ENCODE measurements at places on chromosomes 11 and 22. TPM values are rescaled to one million over a fixed set of nuclear protein-coding genes. Genes with fewer than 3 reads are reported as not detected.

DNA sequence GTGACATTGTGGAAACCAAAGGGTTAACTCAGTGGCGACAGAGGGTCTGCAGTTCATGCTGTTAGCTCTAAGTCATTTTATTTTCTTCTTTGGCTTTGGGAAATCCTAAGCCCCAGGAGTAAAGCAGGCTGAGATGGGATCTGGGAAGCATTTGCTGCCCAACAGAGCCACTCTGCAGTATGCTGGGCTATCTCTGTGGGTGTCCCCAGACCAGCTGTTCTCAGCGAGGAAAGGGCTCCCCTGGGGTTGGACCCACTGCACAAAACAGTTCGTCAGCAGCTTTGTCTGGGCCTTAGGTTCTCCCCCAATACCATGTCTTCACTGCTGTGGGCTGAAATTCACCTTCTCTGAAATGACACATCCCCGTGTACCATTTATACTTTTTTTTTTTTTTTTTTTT lies 34.0 kb downstream of the KREMEN1 start:
- no peak overlapping the region for H3K27ac ChIP-seq
- no peak for DNase-seq
- H3K36me3 ChIP-seq: no peaks in the 10 kb centered on the region
- H3K27me3 ChIP-seq: no peaks in the 10 kb centered on the region

DNA sequence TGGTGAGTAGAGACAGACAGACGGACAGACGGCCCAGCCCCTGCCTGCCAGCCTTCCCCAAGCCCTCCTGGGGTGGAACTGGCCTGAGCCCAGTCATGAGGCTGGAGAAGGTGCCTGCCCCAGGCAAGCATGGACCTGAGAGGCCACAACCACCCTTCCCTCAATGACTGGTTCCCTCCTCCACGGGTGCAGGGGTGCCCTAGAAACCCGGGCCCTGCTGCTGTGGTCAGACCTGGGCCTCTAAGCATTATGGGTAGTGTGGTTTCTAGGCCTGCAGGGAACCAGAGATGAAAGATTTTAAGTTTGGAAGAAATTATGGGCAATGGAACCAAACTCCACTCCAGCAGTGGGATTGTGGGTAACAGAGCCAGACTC lies 13.5 kb downstream of the RHBDD3 start:
- peaks cover 11% of the 10 kb centered on the region for H3K4me1 ChIP-seq
- no peaks in the 10 kb centered on the region for H3K27me3 ChIP-seq
- no peak for DNase-seq
- H3K4me3 ChIP-seq: no peak overlapping the region

- H3K27me3 ChIP-seq: peaks cover 41% of the 10 kb centered on the region
- peak within 1 kb of the TSS; percentile 39 for H3K4me3 ChIP-seq
- H3K4me1 ChIP-seq: peaks cover 28% of the 10 kb centered on the region
- H3K27ac ChIP-seq: no peak within 1 kb of the TSS
These were observed at the start of gene RASL10A for GRCh38 chr22:29315286-29316140. RASL10A (minus strand) TSS chr22:29315697; CDS start chr22:29315246, 451 bp downstream.

GPR83 gene
- total RNA-seq: 0.10 TPM

DNA sequence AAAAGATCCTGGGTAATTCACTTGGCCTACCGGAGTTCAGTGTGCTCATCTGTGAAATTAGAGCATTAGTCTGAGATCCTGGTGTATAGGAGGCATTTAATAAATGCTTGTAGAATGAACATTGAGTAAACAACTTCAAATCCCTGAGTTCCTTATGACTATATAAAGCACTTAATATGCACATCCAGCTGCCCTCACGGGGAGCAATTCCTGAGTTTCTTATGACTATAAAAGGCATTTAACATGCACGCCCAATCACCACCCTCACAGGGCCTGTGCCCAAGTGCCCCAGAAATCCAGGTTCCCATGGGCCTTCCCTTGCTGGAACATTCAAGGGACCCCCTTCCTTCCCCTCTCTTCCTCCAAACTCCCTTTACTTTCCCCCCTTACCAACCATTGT lies 13.6 kb downstream of the DRD2 start:
- no peak overlapping the region for H3K4me3 ChIP-seq
- no peaks in the 10 kb centered on the region for H3K27me3 ChIP-seq
- H3K27ac ChIP-seq: no peak overlapping the region
- DNase-seq: no peak

DNA sequence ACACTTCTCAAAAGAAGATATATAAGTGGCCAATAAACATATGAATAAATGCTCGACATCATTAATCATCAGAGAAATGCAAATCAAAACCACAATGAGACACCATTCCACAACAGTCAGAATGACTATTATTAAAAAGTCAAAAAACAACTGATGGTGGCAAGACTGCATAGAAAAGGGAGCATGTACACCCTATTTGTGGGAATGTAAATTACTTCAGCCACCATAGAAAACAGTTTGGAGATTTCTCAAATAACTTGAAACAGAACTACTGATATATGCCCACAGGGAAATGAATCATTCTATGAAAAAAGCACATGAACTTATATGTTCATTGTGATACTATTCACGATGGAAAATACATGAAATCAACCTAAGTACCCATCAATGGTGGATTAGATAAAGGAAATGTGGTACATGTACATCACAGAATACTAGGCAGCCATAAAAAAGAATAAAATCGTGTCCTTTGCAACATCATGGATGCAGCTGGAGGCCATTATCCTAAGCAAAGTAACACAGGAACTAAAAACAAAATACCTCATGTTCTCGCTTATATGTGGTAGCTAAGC lies 42.4 kb downstream of the GLYATL2 start:
- H3K27ac ChIP-seq: no peak overlapping the region
- no peak overlapping the region for H3K4me3 ChIP-seq
- no peaks in the 10 kb centered on the region for H3K4me1 ChIP-seq

Measured in HepG2 (cell line).